ENCODE measurements at places on chromosomes 12 and 14.

DNA sequence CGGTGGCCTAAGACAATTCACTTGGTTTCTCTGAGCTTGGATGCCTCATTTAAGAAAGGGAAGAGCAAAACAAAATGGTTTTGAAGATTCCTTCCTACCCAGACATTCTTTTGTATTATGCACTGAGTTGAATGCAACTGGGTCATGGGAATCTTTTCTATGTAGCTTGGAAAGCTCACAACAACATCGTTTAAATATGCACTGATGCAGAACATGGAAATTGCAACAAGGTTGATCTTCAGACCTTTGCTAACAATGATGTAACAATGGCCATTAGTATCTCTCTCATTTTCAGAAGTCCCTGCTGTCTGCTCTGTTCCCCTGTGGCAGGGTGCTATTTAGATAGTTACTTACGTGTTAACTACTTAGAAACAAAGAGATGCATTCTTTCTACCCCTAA is 30.1 kb upstream of the IGF1 start:
- no peak for ATAC-seq

DNA sequence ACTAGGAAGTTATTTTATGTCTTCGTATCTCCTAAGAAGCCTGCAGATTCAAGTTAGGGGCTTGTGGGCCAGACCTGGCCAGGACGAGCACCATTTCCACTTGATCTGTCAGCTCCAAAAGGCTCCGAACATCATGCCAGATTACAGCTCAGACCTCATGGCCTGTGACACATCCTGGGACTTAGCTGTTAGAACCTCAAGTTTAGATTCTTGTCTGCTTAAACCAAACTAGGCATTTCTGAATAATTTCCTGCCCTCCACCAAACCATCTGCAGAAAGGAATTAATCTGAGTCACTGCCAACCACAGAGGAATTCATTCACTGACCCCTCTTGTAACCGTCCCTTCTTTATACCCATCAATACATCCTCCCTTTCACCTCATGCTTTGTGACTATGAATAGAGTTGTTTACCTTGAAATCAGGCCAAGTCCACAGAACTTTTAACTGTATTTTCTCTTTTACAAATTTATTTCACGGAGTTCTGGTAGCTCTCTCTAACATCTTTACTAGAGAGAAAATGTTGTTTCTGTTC is 120.3 kb downstream of the FBXL14 start:
- ATAC-seq = peak; percentile 87

DNA sequence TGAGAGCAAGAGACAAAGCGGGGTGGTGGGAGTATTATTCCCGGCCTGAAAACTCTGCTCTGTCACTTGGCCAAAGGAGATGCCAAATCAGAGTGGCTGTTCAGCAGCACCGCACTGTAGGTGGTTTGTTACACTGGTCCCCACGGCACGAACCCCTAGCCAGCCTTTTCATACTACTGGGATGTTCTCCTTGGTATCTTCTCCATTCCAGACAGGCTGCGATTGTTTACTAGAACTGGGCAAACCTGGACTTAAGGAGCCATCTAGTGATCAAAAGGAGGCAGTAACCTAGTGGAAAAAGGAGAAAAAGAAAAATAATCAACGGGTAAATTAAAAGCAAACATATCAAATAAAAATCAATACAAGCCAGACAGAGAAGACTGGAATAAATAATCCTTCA is 58.9 kb upstream of the TMTC2 start:
- ATAC-seq = peak; percentile 84

DNA sequence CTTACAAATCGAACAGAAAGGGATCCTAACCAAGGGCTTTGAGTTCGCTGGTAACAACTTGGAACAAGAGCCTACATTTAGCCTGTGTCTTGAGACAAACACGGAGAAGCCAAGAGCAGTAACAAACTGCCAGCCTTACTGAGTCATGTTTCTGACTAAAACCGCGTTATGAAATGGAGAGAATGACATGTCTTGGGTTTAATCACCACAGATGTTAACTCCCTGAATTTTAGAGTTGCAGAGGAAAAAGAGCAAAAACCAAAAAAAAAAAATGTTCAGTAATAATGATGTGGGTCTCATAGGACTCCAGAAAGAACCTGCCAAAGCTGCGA is 1.0 kb downstream of the BLTP3B start:
- ATAC-seq = peak; percentile 70

- no peak for ATAC-seq
Observed at GRCh38 chr12:64006211-64006825, 161.8 kb downstream of the SRGAP1 start.

DNA sequence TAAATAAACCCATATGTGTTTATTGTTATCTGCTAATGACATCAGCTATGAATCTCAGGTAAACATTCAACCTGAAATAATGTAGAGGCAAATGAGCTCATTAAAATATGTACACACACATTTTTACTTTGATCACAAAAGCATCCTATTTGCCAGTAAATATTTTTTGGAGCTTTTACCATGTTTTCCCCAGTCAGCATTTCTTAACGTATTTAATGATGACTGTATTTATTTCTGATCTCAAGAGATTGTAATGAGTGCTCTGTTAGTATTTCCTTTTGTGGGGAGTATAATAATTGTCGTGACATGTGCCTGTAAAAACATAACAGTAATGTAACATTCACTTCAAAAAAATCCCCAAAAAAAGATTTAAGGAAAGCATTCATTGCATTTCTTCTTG is 52.1 kb downstream of the FRMD6 start:
- ATAC-seq = no peak

- ATAC-seq = no peak
Observed at GRCh38 chr12:72937486-72937885, 665.3 kb downstream of the TRHDE start.

DNA sequence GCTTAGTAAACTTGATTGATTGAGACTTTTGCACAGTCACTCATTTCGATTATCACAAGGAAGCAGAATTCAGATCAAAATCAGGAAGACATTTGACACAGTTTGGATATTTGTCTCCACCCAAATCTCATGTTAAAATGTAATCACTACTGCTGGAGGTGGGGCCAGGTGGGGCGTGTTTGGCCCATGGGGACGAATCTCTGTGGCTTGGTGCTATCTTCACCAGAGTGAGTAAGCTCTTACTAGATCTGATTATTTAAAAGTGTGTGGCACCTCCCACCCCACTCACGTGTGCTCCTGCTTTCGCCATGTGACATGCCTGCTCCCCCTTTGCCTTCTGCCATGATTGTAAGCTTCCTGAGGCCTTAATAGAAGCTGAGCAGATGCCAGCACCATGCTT is 291.4 kb downstream of the PCNX1 start:
- no peak for ATAC-seq

DNA sequence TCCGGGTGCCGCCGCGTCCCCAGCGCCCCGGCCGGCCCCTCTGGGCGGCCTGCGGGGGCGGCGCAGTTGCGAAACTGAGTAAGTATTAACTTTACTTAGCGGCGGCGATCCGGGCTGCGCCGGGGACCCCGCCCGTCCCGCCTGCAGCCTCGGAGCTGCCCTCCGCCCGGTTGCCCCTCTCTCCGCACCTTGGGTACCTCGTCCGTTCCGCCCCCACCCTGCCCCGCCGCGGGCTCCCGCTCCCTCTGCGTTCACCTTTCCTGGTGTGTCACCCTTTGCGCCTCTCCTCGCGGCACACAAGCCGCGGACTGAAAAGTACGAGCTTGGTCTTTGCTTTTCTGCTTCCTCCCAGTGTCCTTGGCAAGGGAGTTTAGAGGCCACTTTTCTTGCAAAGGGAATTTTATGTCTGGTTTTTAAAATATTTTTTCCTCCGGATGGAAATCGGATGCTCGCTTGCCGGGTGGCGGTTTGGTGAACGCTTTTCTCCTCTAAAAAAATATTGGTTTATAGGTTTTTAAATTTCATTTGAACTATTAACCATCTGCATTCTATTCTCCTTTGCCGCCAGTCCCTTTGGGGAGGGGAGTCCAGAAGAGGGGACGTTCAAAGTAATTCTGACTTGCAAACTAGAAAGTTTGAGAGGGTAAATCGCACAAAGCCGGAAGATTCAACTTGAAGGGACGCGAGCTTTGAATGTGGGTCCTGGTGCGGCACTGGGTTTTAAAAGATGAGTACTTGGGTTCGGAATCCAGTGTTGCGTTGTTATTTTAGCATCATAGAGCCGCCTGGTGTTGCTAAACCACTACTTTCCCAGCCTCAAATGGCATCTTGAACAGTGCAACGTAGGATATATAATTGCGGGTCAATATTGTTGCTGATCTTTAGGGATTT is 834 bp downstream of the RASSF8 start:
- ATAC-seq = peak; percentile 75

DNA sequence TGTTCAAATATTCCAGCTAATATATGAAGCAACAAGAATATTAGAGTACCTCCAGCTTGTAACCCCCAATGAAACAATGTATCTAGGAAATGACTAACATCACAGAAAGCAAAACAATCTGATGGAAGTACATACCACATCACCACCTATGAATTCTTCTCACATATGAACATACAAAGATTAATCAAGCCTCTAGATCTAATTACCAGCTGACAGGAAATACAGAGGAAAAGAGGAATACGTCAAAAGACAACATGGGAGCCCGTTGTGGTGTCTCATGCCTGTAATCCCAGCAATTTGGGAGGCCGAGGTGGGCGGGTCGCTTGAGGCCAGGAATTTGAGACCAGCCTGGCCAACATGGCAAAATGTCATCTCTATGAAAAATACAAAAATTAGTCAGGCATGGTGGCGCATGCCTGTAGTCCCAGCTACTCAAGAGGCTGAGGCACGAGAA is 7.5 kb downstream of the NEDD8 start:
- peak; percentile 52 for ATAC-seq

DNA sequence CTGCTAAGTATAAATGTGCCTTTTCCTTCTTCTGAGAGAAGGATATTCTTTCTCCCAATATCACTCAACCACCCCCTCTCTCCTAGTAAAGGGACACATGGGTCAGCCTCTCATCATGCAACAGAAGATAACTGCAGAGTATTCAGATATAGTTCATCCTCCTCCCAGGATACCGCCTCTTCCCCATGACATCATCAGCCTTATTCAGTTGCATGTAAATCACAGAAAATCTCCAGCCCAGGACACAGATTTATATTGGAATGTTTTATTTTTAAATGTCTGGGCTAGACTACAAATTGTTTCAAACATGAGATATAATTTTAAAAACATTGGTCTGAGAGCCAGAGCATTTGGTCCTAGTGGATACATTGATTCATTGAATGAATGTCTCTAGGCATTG is 178.5 kb downstream of the C12orf42 start:
- ATAC-seq = no peak

DNA sequence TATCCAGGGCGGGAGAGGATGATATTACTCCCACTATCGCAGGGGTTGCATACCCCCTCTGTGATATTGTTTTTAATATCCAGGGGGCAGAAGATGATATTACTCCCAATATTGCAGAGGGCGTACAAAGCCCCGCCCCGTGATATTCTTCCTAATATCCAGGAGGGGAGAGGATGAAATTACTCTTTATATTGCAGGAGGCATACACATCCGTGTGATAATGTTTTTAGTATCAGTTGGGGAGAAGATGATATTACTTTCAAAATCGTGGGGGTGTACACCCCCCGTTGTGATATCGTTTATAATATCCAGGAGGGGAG is 52.9 kb upstream of the OXA1L start:
- ATAC-seq = peak; percentile 17

GRCh38 chr14:87148655-87149054 is 844.3 kb downstream of the GALC start:
- ATAC-seq = no peak

DNA sequence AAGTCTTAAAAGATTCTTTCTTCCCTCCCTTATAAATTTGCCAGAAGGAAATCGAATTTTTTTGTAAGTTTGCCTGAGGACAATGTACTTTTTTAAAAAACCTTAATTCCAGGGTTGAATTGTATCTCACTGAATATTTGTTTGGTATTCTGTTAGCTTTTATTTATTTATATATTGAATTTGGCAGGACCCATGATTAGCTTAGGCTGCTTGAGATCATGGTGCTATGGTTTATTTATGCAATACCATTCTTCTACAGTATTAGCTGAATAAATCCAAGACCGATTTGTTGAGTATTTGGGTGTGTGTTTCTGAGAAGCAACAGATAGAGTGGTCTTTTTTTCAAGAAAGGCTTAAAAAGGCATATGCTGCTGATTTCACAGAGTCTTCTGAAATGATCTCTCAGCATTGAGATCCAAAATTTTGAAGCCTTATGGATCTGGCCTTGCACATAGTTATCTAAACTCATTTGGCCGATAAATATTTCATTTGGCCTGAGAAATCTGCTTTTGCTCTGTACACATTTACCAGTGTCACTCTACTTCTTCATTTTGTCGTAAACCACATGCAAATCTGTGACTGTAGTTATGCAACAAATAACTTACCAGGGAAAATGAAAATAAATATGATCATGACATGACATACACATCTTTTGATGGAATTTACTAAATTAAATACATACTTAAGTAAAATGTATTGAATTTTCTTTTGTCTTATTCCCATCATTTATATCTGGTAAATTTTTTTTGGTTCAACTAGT is 265.8 kb upstream of the FLRT2 start:
- no peak for ATAC-seq

GRCh38 chr14:31391473-31391872 is 28.9 kb downstream of the HEATR5A start:
- ATAC-seq = no peak

- no peak for ATAC-seq
Observed at GRCh38 chr12:130702966-130703732, 12.9 kb downstream of the RIMBP2 start.

GRCh38 chr14:91416744-91417119 is 888 bp downstream of the CCDC88C start:
- ATAC-seq = no peak

GRCh38 chr14:31926652-31927347 is 150.3 kb upstream of the ARHGAP5 start:
- peak; percentile 58 for ATAC-seq

- no peak for ATAC-seq
Observed at GRCh38 chr14:96581026-96581425, 78.8 kb downstream of the PAPOLA start.

- no peak for ATAC-seq
Observed at GRCh38 chr12:5099591-5099990, 55.9 kb downstream of the KCNA5 start.

GRCh38 chr14:77986773-77987172 is 183.4 kb upstream of the NRXN3 start:
- no peak for ATAC-seq

DNA sequence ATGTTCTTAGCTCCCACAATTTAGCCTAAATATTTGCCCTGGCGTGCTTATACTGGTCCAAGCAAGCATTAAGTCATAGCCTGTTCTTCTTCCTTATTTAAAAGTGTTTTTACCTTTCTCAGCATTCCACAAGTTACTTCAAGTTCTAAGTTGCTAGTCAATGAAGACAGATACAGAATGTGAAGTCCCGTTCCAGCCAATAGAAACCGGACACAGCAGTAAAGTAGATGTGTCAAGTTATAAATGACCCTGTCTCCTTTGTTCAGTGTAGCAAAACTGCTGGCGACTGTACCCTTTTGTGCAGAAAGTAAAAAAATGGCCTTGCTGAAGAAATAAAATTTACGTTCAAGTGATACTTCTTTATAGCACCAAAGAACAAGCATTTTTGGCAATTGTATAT is 3.9 kb downstream of the SNAPC1 start:
- no peak for ATAC-seq

All from SK-N-SH treated with all-trans-retinoic acid at 6 μM for 48 hours (cell line).